SHP77 treated with DMSO at 0.1 percent for 48 hours (cell line): ENCODE measurements at places on chromosomes 11 and 22.

DNA sequence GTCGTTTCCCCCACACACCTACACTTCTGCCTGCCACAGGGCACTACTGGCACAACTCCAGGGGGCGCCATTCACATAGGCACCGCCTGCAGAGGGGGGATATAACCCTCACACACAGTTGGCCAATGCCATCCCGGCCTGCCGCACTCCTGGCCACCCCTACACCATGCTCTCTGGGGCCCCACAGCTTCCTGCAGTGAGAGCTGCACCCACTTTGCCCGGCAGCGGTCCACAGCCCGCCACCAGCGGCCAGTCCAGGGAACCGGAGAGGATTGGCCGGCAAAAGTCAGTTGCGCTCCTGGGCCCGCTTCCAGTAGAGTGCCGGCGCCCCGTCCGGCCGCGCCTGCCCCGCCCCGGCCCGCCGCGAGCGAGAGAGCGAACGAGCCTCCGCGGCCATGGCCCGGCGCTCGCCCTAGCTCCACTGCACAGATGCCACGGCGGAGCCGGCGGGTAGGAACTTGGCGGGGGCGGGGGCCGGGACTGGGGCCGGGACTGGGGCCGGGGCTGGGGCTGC, 25.6 kb upstream of the SUSD2 start:
- DNase-seq: no peak

DNA sequence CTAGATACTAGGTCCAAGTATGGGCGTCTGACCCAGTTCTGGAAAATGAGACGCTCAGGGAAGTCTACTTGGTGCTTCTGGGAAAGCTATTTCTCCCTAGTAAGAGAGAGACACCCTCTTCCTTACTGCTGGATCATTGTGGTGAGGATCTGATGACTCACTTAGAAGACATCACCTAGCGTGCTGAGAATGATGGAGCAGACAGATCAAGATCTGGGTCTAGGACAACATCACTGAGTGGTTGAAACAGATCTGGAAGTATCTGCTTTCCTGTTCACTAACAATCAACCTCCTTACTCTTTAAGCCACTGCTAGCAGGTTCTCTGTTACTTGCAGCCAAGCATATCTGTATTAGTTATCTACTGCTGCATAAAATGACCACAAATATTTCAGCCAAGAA, 38.3 kb upstream of the HMGXB4 start:
- DNase-seq: no peak

- no peak for DNase-seq
Observed at GRCh38 chr22:44624689-44625420, 77.1 kb upstream of the PRR5 start.

GRCh38 chr11:14538271-14538925, 18.2 kb upstream of the PSMA1 start:
- DNase-seq: no peak

- no peak for DNase-seq
Observed at GRCh38 chr22:17536269-17536668, 27.0 kb upstream of the SLC25A18 start.

DNA sequence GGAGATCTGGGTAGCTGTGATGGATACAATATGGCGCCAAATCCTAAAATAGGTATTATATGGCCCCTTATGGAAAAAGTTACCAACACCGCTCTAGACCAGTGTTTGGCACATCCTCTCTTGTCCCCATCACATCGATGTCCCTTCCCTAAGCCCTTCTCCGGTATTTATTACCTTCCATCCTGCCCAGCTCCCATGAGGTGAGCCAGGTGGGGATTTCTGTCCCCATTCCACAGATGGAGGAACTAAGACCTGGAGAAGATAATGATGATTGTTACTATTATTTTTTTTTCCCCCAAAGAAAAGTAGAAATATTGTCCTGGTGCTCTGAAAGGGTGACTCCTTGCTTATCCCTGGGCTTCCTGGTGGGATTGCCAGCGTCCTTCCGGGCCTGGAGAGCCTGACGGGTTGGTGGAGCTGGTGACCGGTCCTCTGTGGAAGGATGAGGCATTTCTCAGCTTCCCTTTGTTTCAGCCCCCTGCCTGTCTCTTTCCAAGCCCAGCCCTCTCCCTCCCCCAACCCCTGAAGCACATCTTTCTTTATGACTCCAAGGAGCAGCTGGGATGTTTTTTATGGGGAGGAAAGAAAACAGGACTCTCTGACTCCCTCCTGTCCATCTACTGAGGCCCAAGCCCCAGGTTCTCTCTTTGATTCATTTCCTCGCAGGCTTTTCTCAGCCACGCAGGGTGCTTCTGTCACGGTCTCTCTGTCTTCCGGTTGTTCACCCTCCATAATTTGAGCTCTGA, 65.4 kb downstream of the TP53I11 start:
- DNase-seq: no peak

DNA sequence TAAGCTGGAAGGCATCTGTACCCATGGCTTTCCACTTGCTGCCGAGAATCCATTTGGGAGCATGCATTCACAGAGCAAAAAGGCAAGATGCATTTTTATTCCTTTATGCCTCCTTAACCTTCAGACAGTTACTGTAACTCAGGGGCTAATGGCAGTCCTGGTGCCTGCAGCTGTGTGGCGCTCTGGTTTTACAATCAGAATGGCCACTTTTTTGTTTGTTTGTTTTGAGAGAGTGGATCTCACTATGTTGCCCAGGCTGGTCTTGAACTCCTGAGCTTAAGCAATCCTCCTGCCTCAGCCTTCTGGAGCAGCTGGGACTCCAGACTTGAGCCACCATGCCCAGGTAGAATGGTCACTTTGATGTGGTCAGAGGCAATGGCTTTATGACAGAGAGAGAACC, 101.8 kb downstream of the NAV2 start:
- no peak for DNase-seq

- no peak for DNase-seq
Observed at GRCh38 chr22:25815561-25815960, 73.6 kb downstream of the MYO18B start.

- no peak for DNase-seq
Observed at GRCh38 chr11:23932485-23932898, 564.4 kb upstream of the LUZP2 start.
